ENCODE measurements at places on chromosomes 4 and X.
A peak's percentile ranks its signal among the peaks of the same experiment; 100 is the strongest.

- DNase-seq, result no peak
These were observed 65.7 kb upstream of the DMD start for GRCh38 chrX:33277046-33277445.

GRCh38 chr4:100508691-100509090, 9.1 kb downstream of the EMCN start:
- DNase-seq, result no peak

DNA sequence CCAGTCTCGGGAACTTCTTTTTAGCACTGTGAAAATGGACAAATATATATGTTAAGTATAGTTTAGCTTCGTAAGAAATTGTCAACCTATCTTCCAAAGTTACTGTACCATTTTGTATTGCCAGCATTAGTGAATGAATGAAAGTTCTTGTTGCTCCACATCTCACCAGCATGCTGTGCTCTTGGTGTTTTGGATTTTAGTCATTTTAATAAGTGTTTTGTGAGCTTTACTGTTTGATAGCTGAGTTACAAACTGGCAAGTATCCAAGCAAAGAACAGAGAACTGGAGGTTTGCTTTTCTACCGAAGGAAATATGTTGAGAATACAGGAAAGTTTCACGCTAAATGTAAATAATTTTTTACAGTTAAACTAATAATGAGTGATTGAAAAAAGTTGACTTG, 33.0 kb downstream of the SNCA start:
- DNase-seq, result no peak

GRCh38 chrX:17680732-17681413, 56.4 kb upstream of the SCML1 start:
- no peak for DNase-seq

- DNase-seq, result no peak
These were observed 142.9 kb downstream of the FRAS1 start for GRCh38 chr4:78199984-78200383.

GRCh38 chr4:38132107-38132673, 172.0 kb downstream of the PTTG2 start:
- DNase-seq, result peak; percentile 64

- no peak for DNase-seq
These were observed 28.3 kb upstream of the UXT start for GRCh38 chrX:47687263-47687662.

- DNase-seq, result no peak
These were observed 565 bp upstream of the ZNF41 start for GRCh38 chrX:47483306-47484268.

- DNase-seq, result no peak
These were observed 288.4 kb downstream of the BCOR start for GRCh38 chrX:39809331-39809730.

- no peak for DNase-seq
These were observed 8.3 kb downstream of the SLBP start for GRCh38 chr4:1703867-1704266.

DNA sequence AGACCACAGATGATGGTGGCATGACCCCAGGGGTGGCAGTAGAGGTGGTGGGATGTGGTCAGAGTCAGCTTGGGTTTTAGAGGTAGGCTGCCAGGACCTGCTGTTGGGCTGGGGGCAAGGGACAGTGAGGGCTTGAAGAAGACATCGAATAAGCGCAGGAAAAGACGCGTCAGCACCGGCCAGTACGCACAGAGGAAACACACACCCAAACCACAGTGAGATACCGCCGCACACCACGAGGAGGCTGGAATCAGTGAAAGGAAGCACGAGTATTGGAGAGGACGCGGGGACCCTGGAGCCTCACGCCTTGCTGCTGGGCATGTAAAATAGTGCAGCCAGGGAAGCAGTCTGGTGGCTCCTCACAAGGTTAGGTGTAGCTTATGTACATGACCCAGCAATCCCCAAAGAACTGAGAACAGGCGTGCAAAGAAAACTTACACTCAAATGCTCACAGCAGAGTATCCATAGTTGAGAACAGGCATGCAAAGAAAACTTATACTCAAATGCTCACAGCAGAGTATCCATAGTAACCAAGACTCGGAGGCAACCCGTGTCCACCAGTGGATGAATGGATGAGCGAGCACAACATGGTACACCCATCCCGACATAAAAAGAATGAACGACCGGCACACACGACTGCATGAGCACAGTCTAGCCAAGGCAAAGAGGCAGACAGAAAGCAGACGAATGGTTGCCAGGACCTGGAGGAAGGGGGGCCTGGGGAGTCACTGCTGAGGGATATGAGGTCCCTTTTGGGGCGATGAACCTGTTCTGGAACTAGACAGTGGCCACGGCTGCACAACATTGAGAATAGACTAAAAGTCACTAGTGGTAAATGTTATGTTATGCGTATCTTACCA, 13.3 kb downstream of the PDZD4 start:
- no peak for DNase-seq

GRCh38 chr4:100361336-100361735, 156.5 kb downstream of the EMCN start:
- DNase-seq, result no peak

GRCh38 chr4:38317041-38317674, 346.8 kb upstream of the KLF3 start:
- DNase-seq, result no peak

DNA sequence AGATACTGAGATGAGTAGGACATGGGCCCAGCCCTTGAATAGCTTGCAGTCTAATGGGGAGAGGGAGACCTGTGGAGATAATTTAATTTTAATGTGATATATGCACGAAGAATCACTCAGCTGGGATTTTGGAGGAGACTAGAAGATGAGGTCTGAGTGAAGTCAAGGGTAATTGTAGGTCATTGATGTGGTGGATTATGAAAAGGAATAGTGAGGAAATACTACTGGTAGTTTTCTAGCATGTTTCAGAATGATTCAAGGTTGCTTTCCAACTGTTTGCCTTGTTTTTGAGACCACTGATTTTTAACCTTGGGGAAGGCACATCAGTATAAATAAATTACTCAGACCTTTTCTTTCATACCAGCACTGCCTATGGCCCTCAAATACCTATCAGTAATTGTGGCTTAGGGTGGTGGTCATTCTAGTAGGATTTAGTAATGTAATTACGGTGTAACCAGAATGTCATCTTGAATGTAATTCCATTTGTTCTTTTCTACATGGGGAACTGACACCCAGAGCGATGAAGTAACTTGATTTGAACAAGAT, 25.6 kb downstream of the PTTG2 start:
- no peak for DNase-seq

GRCh38 chr4:87249332-87250019, 29.1 kb upstream of the KLHL8 start:
- DNase-seq, result no peak
